ENCODE measurements at places on chromosomes 1 and 21.

DNA sequence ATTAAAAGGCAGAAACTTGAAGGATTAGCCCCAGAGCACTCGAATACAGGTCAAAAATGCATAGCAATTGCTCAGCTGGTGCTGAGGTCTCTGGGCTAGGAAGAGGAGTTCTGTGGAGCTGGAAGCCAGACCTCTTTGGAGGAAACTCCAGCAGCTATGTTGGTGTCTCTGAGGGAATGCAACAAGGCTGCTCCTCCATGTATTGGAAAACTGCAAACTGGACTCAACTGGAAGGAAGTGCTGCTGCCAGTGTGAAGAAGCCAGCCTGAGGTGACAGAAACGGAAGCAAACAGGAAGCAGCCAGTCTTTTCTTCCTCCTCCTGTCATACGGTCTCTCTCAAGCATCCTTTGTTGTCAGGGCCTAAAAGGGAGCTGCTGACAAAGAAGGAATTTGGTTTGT lies 233.4 kb upstream of the FGGY start:
- no peak for DNase-seq
- peaks cover 6% of the 10 kb centered on the region for H3K36me3 ChIP-seq
- no peak overlapping the region for H3K27ac ChIP-seq
- H3K27me3 ChIP-seq: no peaks in the 10 kb centered on the region
- H3K4me3 ChIP-seq: no peak overlapping the region

- no peak for DNase-seq
- peak overlapping the region; percentile 49 for H3K27ac ChIP-seq
- H3K4me3 ChIP-seq: no peak overlapping the region
- H3K4me1 ChIP-seq: peaks cover 25% of the 10 kb centered on the region
- H3K27me3 ChIP-seq: no peaks in the 10 kb centered on the region
These were observed 5.8 kb upstream of the CHI3L2 start for GRCh38 chr1:111221633-111222291.

- peak within 1 kb of the TSS; percentile 86 for H3K4me3 ChIP-seq
- DNase-seq: peak; percentile 82
- H3K27ac ChIP-seq: peak within 1 kb of the TSS; percentile 87
- H3K4me1 ChIP-seq: peaks cover 28% of the 10 kb centered on the region
These were observed at the start of gene TRAPPC10 for GRCh38 chr21:44011579-44012473. Gene TRAPPC10 (plus strand): TSS chr21:44012309. CDS start chr21:44012494, 185 bp downstream.

DNA sequence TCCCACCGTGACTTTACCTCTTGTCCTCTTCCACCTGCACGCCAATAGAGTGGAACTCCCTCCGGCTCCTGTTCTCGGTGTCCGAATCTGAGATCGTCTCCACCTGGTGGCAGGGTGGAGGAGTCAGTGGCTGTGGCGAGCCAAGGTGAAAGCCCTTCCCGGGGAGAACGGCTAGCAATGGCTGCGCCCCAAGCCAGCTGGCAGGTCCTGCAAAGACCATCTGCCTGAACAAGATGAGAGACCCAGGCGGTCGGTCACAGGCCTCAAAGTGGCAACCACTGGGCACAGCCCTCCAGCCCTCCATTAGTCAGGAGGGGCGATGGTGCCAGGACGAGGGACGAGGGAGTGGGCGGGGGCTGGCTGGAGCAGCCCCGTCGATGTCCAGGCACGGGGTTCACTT lies 25.4 kb upstream of the SMIM12 start:
- H3K36me3 ChIP-seq: no peaks in the 10 kb centered on the region
- H3K27ac ChIP-seq: no peak overlapping the region
- no peak for DNase-seq
- no peaks in the 10 kb centered on the region for H3K4me1 ChIP-seq
- H3K4me3 ChIP-seq: no peak overlapping the region
- H3K27me3 ChIP-seq: peaks cover 16% of the 10 kb centered on the region

GRCh38 chr1:156052862-156053767 lies 483 bp downstream of the UBQLN4 start:
- peak overlapping the region; percentile 99 for H3K4me3 ChIP-seq
- peaks cover 37% of the 10 kb centered on the region for H3K4me1 ChIP-seq
- H3K27ac ChIP-seq: peak overlapping the region; percentile 95
- H3K36me3 ChIP-seq: peaks cover 46% of the 10 kb centered on the region

DNA sequence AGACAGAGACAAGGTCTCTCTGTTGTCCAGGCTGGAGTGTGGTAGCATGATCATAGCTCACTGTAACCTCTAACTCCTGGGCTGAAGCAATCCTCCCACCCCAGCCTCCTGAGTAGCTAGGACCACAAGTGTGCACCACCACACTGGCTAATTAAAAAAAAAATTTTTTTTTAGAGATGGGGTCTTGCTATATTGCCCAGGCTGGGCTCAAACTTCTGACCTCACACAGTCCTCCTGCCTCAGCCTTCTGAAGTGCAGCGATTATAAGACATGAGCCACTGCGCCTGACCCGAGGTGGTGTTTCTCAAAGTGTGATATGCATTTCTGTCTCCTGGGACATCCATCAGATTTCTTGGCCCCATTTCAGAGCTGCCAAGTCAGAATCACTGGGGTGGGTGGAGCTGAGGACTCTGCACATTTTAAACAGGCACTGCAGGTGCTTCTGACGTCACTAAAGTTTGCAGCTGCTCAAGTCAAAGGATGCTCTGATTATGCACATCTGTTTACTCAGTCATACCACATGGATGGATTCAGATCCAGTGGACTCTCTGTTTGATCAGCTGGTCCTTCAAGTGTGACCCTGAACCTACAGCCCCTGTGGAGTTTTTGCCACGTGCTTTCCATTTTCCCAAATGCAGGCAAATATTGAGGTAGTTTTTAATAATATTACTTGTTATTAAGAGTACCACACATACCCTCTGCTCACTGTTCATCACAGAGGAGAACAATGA lies 21.4 kb downstream of the TGFB2 start:
- H3K27ac ChIP-seq: no peak overlapping the region
- no peaks in the 10 kb centered on the region for H3K36me3 ChIP-seq
- no peak overlapping the region for H3K4me3 ChIP-seq
- no peaks in the 10 kb centered on the region for H3K27me3 ChIP-seq
- peaks cover 12% of the 10 kb centered on the region for H3K4me1 ChIP-seq

DNA sequence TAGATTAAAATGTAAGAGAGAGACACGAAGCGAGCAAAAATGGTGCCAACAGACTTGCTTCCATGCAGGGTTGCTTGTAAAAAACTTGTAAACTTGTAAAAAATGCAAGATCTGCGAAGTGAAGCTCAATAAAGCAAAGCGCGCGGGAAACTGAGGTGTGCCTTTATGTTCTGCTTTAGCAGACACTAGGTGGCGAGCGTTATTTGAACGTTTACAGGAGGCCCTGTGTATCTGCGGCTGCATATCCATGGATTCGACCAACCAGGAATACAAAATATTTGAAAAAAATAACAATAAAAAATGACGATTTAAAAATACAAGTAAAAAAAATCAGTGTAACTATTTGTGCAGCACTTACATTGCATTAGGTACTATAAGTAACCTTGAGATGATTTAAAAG lies 1.5 kb downstream of the UBE2G2 start:
- H3K27ac ChIP-seq: no peak overlapping the region
- DNase-seq: peak; percentile 77
- H3K4me1 ChIP-seq: peaks cover 34% of the 10 kb centered on the region

- no peaks in the 10 kb centered on the region for H3K27me3 ChIP-seq
- DNase-seq: peak; percentile 41
- H3K4me1 ChIP-seq: peaks cover 5% of the 10 kb centered on the region
- H3K27ac ChIP-seq: no peak overlapping the region
- H3K36me3 ChIP-seq: no peaks in the 10 kb centered on the region
These were observed 49.6 kb downstream of the ST6GALNAC3 start for GRCh38 chr1:76124196-76124595.

DNA sequence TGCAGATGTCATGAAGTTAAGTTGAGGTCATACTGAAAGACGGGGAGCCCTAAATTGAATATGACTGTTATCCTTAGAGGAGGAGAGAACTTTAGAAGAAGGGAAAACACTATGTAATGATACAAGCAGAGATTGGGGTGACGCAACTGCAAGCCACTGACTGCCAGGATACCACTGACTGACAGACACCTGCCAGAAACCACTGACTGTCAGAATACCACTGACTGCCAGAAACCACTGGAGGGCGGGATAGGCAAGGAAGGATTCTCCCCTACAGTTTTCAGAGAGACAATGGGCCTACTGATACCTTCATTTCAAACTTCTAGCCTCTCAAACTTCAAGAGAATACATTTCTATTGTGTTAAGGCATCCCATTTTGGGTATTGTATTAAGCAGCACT lies 388.7 kb downstream of the USH2A start:
- H3K27ac ChIP-seq: no peak overlapping the region
- H3K27me3 ChIP-seq: peaks cover 77% of the 10 kb centered on the region
- no peak overlapping the region for H3K4me3 ChIP-seq
- H3K36me3 ChIP-seq: no peaks in the 10 kb centered on the region
- H3K4me1 ChIP-seq: no peaks in the 10 kb centered on the region
- DNase-seq: peak; percentile 66

DNA sequence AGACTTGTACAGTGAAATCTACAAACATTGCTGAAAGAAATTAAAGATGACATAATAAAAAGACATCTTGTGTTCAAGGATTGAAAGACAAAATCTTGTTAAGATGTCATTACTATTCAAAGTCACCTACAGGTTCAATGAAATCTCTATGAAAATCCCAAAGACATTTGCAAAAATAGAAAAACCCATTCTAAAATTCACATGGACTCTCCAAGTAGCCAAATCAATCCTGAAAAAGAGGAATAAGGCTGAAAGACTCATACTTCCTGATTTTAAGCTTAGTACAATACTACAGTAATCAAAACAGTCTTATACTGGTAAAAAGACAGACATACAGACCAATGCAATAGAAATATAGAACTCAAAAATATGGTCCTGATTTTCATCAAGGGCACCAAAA lies 78.6 kb downstream of the PCSK9 start:
- peaks cover 90% of the 10 kb centered on the region for H3K36me3 ChIP-seq
- no peak for DNase-seq
- no peak overlapping the region for H3K27ac ChIP-seq
- no peaks in the 10 kb centered on the region for H3K27me3 ChIP-seq

GRCh38 chr1:26959722-26960624 lies at the start of gene KDF1:
Gene KDF1 (minus strand): TSS chr1:26960468. CDS start chr1:26952380, 8,088 bp downstream.
- no peaks in the 10 kb centered on the region for H3K27me3 ChIP-seq
- peak within 1 kb of the TSS; percentile 91 for H3K4me3 ChIP-seq
- peaks cover 36% of the 10 kb centered on the region for H3K4me1 ChIP-seq
- H3K27ac ChIP-seq: peak within 1 kb of the TSS; percentile 85

- H3K27me3 ChIP-seq: no peaks in the 10 kb centered on the region
- H3K36me3 ChIP-seq: no peaks in the 10 kb centered on the region
- H3K4me3 ChIP-seq: no peak overlapping the region
- DNase-seq: no peak
- H3K27ac ChIP-seq: no peak overlapping the region
These were observed 12.7 kb upstream of the HEYL start for GRCh38 chr1:39652105-39652504.

DNA sequence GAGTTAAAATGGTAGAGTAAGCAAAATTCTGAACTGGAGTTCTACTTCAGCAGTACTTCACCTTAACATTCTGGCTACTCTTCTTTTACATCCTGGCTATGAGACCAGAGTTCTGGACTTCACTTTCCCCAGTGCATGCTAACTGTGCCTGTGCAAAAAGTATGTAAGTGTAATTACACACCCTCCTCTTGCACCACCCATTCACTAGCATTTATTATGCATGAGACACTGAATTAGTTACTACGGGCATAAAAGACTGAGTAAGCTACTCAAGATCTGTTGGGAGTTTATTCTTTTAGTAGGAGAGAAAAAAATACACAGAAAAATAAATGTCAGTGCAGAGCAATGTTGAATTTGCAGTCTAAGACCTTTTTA lies 87.2 kb downstream of the GIPC2 start:
- H3K4me3 ChIP-seq: no peak overlapping the region
- H3K27me3 ChIP-seq: no peaks in the 10 kb centered on the region
- H3K36me3 ChIP-seq: no peaks in the 10 kb centered on the region
- no peak overlapping the region for H3K27ac ChIP-seq

GRCh38 chr1:201694608-201695335 lies 134.2 kb upstream of the IPO9 start:
- H3K27me3 ChIP-seq: no peaks in the 10 kb centered on the region
- H3K27ac ChIP-seq: no peak overlapping the region
- no peaks in the 10 kb centered on the region for H3K36me3 ChIP-seq
- DNase-seq: no peak
- peaks cover 32% of the 10 kb centered on the region for H3K4me1 ChIP-seq

- H3K27me3 ChIP-seq: no peaks in the 10 kb centered on the region
- peak overlapping the region; percentile 28 for H3K27ac ChIP-seq
- H3K4me1 ChIP-seq: peaks cover 13% of the 10 kb centered on the region
- peak overlapping the region; percentile 30 for H3K4me3 ChIP-seq
These were observed 14.7 kb upstream of the CYYR1 start for GRCh38 chr21:26587736-26588201.

DNA sequence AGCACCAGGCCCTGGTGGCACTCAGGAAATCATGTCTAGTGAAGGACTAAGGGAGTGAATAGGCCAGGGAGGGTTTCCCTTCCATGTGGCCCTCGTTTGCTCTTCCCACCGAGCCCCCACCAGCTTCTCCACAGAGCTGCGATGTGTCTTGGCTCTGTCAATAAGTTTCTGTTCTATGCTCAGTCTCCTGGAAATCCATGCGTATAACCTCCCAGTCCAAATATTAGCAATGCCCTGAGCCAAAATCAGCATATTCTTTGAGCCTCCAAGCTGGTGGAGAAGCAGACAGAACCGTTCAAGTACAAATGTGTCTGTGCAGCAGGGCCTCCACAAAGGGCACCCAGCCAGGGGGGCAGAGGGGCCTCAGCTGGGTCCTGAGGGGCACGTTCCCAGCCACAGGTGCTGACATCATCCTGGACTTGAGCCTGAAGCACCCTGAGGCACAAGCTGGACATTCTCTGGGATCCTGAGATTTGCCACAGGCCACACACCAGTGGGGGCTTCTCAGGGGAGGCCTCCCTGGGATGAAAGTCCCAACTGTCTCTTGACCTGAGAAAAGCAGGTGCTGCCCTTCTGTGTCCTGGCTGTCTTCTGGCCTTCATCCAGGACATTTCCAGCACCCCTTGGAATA lies 350.5 kb upstream of the VAMP3 start:
- no peaks in the 10 kb centered on the region for H3K27me3 ChIP-seq
- H3K4me3 ChIP-seq: no peak overlapping the region
- no peak for DNase-seq

DNA sequence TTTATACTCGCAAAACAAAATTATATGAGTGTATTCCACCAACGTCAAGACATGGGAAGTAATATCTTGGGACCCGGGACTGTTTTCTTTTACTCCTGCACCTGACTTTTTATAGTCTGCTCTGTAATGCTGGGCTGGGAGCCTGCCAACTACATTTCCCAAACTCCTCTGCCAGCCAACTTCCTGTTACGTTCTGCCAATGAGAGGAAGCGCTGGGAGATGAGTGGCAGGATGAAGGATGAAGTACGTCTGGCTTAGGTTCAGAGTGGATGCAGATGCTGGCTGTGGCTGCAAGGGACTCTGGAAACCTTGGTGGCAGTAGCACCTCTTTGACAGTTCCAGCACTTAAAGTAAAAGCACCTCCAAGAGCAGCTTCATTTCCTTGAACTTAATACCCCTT lies 59.6 kb downstream of the USP24 start:
- H3K4me3 ChIP-seq: no peak overlapping the region
- no peaks in the 10 kb centered on the region for H3K4me1 ChIP-seq
- H3K27me3 ChIP-seq: no peaks in the 10 kb centered on the region
- no peak overlapping the region for H3K27ac ChIP-seq
- H3K36me3 ChIP-seq: peaks cover 85% of the 10 kb centered on the region
- peak; percentile 30 for DNase-seq

- no peak for DNase-seq
- no peak overlapping the region for H3K4me3 ChIP-seq
- no peaks in the 10 kb centered on the region for H3K4me1 ChIP-seq
- no peaks in the 10 kb centered on the region for H3K27me3 ChIP-seq
- H3K27ac ChIP-seq: no peak overlapping the region
These were observed 39.2 kb downstream of the PRMT6 start for GRCh38 chr1:107095647-107096046.
